ENCODE measurements at places on chromosomes 16 and 17.

DNA sequence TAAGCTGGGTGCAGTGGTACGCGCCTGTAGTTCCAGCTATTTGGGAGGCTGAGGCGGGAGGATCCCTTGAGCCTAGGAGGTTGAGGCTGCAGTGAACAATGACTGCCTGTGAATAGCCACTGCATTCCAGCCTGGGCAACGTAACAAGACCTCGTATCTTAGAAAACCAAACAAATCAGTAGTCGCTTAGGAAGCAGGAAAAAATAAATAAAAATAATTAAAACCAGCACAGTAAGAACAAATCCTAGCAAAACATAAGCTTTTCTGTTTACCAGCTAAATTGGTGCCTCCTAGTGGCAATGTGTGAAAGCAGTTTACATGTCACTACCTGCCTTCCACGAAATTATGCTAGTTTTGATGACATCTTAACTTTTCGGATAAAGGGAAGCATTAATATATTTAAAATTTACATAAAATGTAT, 1.3 kb downstream of the ARMC5 start:
- no peak for DNase-seq

GRCh38 chr16:10957771-10958482, 13.6 kb downstream of the CLEC16A start:
- DNase-seq: no peak

- DNase-seq: no peak
These were observed 4.7 kb upstream of the GPRC5C start for GRCh38 chr17:74427048-74427762.

DNA sequence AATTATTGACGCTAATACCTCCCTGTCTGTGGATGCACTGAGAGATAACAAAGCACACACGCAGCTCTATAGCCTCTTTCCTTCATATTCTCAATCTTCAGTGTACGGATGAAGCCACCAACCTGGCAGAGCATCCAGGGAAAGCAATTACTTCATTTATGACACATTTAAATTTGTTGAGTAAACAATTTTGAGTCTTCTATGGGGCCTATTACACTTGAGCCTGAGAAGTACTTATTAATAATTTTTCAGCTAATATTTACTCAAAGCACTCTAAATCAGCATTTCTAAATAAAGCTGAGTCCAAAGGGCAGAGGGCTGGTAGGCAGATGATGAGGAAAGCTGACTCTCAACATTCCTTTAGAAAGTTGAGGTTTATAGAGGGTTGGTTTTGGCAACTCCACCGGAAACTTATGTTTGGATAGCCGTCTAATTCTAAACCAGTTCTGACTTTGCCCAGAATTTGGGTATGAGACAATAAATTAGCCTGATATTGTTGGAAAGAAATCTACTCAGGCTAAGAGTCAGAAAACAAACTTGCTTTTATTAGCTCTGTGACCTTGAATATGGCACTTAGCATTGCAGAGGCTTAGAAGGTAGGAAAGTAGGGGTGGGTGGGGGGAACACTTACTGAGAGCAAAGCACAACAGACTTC, 643.5 kb downstream of the CDH11 start:
- no peak for DNase-seq

GRCh38 chr16:88473666-88474534, 20.8 kb downstream of the ZFPM1 start:
- no peak for DNase-seq

DNA sequence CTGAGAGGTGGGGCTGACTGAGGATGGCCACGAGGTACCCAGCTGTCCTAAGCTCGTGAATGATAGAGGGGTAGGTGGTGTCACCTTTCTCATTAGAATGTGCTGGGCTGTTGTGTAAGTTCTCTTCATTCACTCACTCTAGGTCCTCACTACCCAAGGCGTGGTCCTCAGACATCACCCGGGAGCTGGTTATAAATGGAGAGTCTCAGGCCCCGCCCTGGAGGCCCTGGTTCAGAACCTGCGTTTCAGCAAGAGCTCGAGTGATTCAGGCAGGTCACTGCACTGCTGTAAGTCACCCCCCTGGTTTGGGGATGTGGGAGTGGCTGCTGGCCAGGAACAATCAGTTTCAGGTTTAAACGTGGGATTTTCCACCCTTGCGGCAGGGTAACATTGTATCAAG, 139.8 kb downstream of the FOXL1 start:
- DNase-seq: no peak

- DNase-seq: no peak
These were observed 31.1 kb downstream of the RANBP10 start for GRCh38 chr16:67775273-67775672.

DNA sequence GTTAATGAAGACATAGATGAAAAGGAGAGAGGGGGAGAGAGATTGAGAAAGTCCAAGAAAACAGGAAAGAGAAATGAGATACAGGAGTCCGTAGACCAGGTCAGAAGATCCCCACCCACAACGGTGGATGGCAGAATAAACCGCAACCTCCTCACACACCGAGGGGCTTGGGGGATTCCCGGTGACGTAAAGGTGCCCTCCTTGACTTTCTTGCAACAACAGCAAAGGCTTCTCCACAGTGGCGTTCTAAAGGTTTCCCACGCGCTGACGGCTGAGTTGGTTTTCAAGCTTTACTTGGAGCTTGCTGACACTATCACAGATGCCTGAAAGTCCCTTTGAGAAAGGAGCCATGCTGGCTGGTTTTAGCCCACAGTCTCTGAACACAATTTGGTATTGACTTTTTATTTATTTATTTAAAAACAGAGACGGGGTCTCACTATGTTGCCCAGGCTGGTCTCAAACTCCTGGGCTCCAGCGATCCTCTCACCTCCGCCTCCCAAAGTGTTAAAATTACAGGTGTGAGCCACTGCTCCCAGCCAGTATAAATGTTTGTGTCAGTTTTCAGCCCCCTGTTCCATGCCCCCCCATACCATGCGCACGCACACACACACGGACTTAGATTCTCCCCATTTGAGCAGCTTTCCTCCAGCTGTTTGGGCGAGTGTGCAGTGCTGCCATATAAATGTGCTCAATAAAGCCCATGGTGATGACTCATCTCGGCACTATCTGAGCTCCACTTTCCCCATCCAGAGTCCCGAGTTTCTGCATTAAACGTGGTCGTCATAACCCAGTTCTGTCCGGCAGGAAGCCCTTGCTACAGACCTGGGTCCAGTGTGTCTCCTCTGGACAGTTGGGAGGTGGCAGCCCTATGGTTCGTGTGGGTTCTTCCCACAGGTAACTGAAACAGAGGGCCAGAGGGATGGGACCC, 33.0 kb upstream of the SEC14L1 start:
- DNase-seq: no peak

All from bone marrow (tissue), 2 donors.